ENCODE measurements at places on chromosomes 1 and 21.

DNA sequence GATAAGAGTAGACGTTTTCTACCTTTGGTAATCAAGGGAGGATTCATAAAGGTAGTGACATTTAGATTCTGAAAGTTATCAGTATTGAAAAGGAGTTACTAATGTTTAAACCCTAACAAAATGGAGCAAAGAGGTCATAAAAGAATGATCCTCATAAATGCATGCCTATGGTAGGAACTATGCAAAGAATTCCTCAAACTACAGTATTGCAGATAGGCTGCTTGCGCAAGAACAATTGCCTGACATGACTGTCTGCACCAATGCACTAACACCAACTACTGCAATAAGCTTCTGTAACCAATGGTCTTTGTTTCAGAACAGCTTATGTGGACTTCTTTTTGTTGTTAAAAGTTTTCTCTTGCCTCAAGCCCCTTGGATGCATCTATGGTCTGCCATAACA is 597.3 kb upstream of the ADGRL4 start:
- DNase-seq = no peak

- no peak for DNase-seq
Measured at GRCh38 chr1:24101796-24102586, 9.9 kb downstream of the MYOM3 start.

DNA sequence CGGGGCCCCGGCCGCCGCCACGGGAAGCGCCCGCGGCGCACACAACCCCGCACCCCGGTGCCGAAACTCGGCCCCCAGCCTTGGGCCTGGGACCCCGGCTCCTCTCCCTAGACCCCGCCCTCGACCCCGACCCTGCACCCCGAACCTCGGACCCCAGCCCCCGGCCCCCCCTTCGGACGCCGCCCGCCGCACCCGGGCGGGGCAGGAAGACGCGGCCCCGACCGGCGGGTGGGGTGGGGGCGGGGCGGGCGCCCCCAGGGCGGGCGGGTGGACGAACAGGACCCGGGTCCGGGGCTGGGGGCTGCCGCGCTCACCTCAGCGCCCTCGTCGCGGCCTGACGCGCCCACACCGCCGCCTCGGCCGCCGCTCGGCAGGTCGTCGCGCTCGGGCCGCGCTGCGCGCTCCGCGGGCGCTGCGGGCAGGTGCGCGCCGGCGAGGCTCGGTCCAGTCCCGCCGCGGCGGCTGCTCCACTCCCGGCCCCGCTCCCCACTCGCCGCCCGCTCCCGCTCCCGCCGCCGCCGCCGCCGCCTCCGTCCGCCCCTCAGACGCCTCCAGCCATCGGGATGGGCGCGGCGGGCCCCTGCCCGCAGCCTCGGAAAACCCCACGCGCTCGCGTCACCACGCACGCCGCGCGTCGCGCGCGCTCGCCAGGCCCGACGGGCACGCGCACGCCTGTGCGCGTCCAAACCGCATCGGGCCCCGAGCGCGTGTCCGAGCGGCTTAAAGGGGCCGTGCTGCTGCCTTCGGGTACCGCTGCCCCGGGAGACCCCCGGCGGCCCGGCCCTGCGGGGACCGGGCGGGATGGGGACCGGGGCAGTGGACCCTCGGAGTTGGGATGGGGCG is at the start of gene GNB1:
TSS of gene GNB1 (minus strand) at position 582 of the 843 bp plus-strand sequence. CDS start 65,634 bp downstream, outside the sequence.
- peak; percentile 91 for DNase-seq

GRCh38 chr21:41508415-41509144 is 622 bp upstream of the TMPRSS2 start:
- DNase-seq = no peak

DNA sequence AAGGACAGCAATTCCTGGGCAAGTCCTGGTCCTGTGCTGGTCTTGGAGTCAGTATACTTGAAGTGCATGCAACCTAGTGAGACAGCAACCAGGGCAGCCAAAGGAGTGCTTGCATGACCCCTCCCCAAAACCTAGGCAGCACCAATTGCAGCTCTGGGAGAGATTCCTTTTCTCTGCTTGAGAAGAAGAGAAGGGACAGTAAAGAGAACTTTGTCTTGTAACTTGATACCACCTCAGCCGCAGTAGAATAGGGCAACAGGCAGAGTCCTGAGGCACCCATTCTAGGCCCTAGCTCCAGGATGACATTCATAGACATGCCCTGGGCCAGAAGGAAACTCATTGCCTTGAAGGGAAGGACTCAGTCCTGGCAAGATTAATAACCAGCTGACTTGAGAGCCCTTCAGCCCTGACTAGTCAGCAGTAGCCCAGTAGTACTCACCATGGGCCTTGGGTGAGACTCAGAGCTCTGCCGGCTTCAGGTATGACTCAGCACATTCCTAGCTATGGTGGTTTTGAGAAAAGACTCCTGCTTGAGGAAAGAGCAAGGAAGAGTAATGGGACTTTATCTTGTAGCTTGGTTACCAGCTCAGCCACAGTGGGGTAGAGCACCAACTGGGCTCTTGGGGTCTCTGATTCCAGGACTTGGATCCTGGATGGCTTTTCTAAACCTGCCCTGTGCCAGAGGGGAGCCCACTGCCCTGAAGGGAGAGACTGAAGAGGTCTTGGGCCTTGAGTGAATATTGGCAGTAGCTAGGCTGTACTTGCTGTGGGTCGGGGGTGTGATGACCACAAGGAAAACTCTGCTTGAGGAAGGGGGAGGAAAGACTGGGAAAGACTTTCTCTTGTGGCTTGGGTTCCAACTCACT is 51.7 kb upstream of the ACADM start:
- DNase-seq = no peak

GRCh38 chr1:116854716-116855115 is 55.0 kb upstream of the PTGFRN start:
- no peak for DNase-seq

DNA sequence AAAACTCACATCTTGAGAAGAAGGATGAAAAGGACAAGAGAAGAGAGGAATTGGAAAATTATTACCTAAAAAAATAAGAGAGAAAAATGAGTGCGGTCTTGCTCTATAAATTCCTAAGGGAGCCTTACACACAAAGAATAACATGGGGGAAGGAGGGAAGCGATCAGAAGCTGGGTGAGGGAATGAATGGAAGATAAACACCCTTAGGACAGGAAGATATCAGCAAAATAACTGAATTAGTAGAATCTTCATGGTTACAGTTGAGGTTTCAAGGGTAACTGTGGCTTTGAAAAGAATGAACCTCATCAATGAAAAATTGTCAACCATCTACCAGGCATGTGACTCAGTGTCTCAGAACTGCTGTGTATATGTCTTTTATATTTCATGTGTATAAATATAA is 192.5 kb upstream of the FOXD3 start:
- no peak for DNase-seq

GRCh38 chr21:25898671-25899070 is 163.9 kb downstream of the GABPA start:
- DNase-seq = no peak

DNA sequence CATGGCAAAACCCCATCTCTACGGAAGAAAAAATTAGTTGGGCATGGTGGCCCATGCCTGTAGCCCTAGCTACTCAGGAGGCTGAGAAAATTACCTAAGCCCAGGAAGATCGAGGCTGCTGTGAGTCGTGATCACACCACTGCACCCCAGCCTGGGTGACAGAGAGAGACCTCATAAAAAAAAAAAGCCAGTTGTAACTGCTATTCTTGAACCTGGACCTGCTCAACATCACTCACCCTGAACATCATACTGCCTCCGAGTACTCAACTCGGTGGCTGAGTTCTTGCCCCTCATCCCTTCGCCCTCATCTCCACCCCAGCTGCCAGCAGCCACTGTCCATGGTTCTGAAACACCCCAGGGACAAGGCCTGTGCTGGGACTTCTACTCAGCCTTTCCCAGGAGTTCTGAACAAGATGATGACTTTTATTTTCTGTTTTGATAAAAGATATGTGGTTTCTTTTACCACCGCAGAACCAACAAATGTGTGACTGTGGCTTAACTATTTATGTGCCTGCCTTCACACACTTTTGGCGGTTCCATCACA is 5.4 kb upstream of the DISP3 start:
- no peak for DNase-seq

DNA sequence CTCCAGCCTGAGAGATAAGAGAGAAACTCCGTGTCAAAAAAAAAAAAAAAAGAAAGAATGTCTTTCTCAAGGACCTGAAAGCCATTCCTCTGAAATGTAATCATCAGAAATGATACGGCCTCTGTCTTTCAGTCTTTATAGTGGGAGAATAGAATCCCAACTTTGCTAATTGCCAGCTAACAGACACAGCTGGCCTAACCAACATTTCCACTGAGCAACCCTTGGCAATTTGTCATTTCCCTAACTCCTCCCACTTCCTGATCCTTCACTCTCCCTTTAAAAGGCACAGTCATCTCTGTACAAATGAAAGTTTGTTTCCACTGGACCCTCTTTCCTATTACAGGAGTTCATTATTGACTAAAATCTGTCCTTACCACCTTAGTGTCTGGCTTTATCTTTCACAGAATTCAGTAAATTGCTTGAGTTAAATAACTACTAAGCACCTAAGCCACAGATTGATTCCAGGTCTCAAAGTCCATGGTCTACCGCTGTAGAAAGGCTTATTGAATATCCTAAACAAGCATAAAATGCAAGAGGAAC is 4.3 kb upstream of the CBR1 start:
- DNase-seq = no peak

DNA sequence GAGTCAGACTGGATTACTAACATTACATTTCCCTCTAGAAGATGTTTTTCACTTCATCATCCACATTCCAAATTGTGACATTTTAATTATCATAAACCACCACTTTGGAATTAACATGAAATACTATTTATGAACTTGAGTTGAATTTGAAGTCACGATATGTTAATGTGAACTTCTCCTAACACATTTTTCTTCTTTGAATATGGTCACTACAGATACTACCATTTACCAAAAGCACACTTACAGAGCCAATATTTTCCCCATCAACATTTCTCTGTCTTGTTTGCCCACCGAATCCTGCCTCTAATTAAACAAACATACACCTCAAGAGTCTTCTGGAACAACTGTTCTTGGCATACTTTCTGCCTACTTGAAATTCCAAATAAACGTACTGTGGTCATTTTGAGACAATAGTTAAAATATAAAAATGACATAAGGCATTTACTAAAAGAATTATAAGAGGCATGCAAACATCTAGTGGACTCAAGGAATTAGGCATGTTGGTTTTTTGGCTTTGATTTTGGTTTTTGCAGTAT is 177.4 kb downstream of the AKT3 start:
- DNase-seq = no peak

- DNase-seq = no peak
Measured at GRCh38 chr1:192904438-192904895, 95.6 kb downstream of the RGS2 start.

- DNase-seq = no peak
Measured at GRCh38 chr1:60133000-60133673, 59.6 kb upstream of the C1orf87 start.

DNA sequence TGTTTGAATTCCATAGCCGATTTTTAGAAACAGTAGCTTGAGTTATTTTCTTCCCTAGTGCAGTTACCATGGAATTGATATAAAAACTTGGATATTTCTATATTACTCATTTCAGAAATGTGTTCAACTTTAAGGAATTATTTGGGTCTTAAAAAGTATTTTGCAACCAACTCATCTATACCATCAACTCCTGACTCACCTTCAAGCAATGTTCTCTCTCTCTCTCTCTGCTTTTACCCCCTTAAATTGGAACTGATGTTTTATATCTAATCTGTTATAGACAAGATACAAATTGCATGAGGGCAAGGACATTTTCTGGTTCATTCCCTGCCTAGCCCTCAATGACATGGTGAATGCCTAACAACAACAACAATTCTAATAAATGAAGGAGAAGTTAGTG is 214.7 kb upstream of the NRIP1 start:
- no peak for DNase-seq

- no peak for DNase-seq
Measured at GRCh38 chr1:36871146-36871971, 163.0 kb downstream of the GRIK3 start.

DNA sequence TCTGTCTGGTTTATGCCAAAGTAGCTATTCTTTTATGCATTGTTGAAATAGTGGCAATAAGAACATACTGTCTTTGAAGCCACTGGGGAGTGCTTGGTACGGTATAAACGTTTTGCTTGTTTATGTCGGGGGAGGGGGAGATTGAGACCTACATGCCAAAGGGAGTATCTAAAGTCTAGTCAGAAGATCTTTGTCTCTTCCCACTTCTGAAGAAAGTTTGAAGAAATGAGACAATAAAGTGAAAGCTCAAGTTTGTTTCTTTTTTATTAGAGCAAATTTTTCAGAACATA is 6.8 kb downstream of the AKIRIN1 start:
- no peak for DNase-seq

- no peak for DNase-seq
Measured at GRCh38 chr1:119266858-119267257, 101.7 kb upstream of the HAO2 start.

- no peak for DNase-seq
Measured at GRCh38 chr21:19523061-19523460, 1119.5 kb upstream of the TMPRSS15 start.

GRCh38 chr1:92698932-92699331 is 86.0 kb downstream of the EVI5 start:
- no peak for DNase-seq

GRCh38 chr1:245520611-245521010 is 365.8 kb downstream of the KIF26B start:
- no peak for DNase-seq

DNA sequence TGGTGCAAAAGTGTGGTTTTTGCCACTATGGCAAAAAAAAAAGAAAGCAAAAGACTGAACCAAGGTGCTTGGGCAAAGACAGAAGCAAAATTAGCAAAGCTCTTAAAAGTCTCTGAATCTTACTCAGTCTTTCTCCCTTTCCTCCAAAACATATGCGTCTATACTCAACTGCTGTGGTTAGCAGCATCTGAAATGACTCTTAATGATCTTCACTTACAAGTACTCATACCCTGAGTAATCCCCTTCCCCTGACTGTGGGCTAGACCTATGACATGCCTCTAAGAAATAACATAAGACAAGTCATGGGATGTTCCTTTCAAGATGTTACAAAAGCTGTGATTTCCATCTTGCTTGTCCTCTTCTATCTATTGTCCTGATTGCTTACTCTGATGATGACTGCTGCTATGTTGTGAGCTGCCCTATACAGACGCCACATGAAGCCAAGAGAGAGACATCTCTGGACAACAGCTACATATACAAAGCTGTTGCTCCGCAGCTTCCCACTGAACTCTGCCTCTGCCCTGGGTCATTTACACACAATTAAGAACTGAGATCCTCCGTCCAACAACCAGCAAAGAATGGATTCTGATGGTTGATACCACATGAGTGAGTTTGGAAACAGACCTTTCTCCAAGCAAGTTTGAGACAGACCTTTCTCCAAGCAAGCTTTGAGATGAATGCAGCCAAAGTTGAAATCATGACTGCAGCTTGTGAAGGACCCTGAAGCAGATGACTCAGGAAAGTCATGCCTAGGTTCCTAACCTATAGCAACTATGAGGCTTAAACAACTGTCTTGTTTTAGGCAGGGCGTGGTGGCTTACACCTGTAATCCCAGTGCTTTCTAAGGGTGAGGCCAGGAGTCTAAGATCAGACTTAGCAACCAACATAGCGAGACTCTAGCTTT is 55.2 kb downstream of the PUM1 start:
- DNase-seq = no peak

DNA sequence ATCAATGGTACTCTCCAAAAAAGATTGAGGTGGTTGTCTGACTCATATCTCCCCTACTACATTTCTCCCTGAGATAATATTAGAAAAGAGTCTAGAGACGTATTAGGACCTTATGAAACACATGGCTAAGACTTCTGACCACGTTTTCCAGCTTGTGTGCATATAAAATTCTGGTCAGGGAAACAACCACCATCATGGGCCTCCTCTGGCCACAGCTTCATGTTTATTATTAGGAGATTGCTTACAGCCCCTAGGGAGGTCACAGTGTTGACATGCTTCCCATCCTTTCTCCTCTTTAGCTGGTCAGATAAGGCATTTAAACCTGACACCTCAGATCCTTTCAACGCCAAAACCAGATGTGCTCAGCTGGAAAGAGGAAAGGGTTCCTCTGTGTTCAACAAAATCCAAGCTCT is 620.2 kb downstream of the PLPP3 start:
- no peak for DNase-seq
